ENCODE measurements at places on chromosomes 2 and 18. TPM values are rescaled to one million over a fixed set of nuclear protein-coding genes. Genes with fewer than 3 reads are reported as not detected.

GRCh38 chr2:169464466-169464865 is 14.8 kb upstream of the BBS5 start:
- DNase-seq: no peak

Gene KLHL41
- polyA plus RNA-seq: 1.8 TPM

Gene DCTN1
- 161 TPM for polyA plus RNA-seq

- no peak for DNase-seq
Measured at GRCh38 chr18:54880395-54881105, 52.3 kb downstream of the RAB27B start.

Gene GDF7
- 4.9 TPM for polyA plus RNA-seq

Gene PUS10
- polyA plus RNA-seq: 10.2 TPM

DNA sequence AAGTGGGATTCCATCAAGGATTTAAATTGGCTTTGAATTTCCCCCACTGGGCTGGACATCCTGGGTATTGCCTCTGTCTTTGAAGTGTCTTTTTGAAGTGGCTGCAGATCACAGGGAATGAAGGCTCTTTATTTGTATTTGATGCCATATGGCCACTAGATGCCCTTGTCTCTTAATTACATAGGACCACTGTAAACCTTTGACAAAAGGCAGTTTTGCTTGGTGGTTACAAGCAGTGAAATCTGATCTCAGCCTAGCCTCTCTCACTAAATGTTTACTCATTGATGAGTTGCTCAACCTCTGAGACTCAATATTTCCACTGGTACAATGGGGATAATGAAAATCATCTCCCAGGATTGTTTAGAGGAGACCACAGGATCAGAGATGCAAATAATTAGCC is 102.2 kb downstream of the INSIG2 start:
- DNase-seq: no peak

Gene MAP2
- polyA plus RNA-seq: 36.2 TPM

GRCh38 chr18:77168811-77169311 is 36.3 kb upstream of the MBP start:
- no peak for DNase-seq

Data from left renal cortex interstitium (tissue), 4 donors.